ENCODE measurements at places on chromosomes 13 and 19.

DNA sequence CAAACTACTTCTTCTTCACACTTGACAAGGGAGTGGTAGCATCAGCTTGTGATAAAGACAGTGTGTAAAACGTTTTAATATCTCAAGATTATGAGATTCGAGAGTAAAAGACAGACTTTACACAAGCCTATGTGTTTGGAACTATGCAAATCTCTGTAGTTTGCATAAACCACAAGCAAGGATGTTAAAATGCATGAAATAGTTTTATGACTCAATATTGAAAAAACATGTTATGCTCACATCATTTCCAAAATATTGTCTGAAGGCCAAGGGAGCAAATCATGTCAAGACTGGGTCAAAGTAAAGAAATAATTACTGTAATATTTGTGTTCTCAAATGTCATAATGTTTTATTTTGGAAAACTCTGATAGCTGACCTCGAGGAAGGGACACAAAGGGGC, 316.8 kb upstream of the KLF12 start:
- no peak for DNase-seq

- DNase-seq: no peak
Measured at GRCh38 chr13:108190897-108191296, 24.4 kb downstream of the LIG4 start.

- peak; percentile 44 for DNase-seq
Measured at GRCh38 chr19:19261350-19262189, 11.5 kb downstream of the TM6SF2 start.

DNA sequence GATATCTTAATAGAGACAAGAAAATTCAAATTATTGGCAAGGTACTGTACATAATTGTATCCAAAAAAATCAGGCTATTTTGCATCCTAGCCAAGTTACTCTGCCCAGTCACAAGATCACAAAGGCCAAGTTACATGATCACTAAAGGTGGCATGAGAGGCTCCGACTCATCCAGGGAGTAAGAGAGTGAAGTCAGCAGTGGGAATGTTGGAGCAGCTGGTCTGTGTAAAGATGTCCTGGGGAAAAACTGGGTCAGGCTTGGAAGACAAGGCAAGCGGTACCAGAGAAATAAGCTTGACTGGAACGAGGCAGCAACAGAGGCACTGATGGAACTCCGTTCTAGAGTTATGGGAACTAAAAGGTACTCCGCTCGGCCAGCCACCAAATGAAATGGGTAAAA, 50.2 kb upstream of the PSG2 start:
- peak; percentile 61 for DNase-seq

- DNase-seq: no peak
Measured at GRCh38 chr19:58538257-58539168, 5.4 kb upstream of the TRIM28 start.

DNA sequence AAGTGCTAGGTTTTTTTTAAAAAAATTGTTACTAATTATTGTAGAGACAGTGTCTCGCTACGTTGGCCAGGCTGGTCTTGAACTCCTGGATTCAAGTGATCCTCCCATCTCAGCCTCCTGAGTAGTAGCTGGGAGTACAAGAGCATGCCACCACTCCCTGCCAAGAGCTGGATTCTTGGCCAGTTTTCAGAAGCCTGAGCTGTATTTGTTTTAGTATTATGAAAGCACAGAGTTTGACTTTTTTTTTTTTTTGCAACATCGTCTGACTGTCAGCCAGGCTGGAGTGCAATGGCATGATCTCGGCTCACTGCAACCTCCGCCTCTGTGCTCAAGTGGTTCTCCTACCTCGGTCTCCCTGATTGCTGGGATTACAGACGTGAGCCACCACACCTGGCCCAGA, 7.0 kb downstream of the ARMC6 start:
- DNase-seq: no peak

GRCh38 chr19:8113017-8113416, 36.4 kb downstream of the FBN3 start:
- no peak for DNase-seq

- no peak for DNase-seq
Measured at GRCh38 chr13:45073809-45074208, 46.5 kb upstream of the GTF2F2 start.

GRCh38 chr13:57624565-57625435, 6.7 kb upstream of the PCDH17 start:
- peak; percentile 67 for DNase-seq

- DNase-seq: no peak
Measured at GRCh38 chr13:103466761-103467160, 400.5 kb upstream of the SLC10A2 start.

DNA sequence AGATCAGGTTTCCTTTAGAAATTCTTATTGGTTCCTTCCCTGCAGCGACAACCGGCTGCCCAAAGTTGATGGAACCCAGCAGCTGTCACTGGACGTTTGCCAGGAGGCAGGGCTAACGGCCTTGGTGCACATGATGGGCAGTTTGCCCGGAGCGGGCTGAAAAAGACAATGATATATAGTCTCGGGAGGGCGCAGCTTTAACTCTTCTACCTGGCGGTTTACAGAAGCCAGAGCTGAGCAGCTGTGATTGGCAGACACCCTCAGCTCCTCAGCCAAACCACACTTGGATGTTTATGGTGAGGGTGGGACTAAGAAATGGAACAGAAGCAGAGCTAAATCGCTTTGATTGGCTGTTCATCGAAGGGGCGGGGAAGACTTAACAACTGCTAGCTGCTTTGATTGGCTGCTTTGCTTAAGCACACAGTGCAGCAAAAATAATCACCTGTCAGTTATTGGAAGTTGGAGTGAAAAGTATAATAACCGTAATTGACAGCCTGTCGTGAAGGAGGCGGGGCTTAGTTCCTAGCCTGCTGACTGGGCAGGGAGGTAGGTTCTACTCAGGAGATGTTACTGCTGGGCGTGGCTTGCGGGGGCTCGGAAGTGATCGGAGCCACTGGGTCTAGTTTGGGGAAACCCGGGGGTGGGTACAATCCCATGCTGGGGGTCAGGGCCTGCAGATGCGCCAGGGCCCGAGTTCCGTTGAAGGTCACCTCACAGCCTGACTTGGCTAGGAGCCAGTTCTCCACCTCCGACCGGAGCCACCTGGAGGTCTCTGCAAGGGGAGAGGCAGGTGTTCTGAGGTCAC, 7.5 kb downstream of the EMP3 start:
- DNase-seq: peak; percentile 99

- no peak for DNase-seq
Measured at GRCh38 chr19:54434873-54435214, 14.2 kb upstream of the LENG8 start.

Measured in G401 (cell line).